ENCODE measurements at places on chromosomes 1 and 21.

- DNase-seq: no peak
Measured at GRCh38 chr1:21586222-21586621, 77.0 kb downstream of the ALPL start.

DNA sequence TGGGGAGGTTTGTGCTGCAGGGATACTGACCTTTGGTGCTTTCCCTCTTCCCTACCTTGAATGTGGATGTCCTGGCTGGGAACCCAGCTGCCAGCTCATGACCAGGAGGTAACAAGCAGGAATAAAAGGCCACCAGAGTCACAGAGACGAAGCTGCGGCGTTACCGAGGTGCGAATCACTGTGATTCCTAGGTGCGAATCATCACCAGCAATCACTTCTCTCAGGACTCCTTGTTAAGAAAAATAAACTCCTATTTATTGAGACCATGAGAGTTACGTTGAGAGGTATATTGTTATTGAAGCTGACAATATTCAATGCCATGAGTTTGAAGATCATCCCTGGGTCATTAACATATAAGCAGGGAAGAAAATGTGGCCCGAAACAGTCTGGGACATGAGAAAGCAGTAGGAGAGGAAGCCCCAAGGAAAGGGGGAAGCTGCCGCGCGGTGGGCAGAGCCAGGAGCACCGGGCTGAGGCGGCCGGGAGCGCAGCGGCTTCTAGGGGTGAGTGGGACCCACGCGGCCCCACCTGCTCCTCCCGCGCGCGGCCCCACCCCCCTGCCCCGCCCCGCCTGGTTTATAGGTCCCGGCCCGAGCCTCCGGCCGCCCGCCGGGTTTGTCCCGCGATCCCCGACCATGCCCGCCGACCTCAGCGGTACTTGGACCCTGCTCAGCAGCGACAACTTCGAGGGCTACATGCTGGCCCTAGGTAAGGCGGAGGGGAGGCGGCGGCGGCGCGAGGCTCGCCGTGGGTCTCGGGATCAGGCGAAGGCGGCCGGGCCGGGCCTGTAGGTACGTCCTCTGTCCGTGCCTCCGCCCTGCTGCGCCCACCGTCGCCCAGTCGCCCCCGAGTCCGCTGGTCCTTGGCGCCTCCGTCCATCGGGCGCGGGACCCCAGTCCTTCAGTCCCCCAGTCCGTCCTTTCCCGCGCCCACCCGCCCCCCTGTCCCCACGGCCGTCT, at the start of gene RBP7:
Gene RBP7 (plus strand): TSS at position 605 of the 959 bp plus-strand sequence. CDS start 31 bp downstream, at position 636.
- peak; percentile 36 for DNase-seq

DNA sequence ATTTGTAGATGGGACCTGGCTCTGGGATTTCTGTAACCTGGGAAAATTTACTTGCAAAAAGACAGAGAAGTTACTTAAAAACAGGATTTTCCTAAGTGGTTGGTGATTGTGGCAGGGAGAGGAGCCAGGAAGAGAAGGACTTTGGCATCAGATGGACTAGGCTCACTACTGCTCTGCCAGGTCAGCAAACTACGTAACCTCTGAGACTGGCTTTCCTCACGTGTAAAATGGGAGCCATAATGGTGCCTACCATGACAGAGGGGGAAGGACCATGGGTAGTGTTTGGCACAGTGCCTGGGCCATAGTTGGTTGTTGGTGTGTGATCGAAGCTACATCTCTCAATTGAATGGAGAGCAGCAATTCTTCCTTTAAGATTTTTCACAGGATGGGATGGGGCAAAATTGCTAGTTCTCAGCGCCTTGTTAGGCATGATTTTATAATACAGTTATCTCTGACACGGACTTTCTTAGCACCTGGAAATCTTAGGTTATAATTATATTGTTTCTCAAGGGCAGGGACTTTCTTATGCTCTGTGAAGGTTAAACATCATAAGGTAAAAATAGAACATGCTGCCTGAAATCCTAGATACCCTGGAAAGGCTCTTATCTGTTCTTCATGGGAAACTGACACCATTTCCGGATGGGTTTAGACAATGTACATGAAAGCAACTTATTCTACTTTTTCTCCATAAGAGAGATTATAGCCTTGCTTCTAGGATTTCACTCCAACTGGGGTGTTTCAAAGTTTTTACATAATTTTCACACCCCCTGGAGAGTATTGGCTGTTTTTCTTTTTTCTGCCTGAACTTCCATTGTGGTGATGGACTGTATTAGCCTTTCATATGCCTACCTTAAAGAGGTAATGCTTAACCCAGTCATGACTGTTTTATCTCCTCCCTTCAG, 10.9 kb downstream of the ROR1 start:
- DNase-seq: no peak

- no peak for DNase-seq
Measured at GRCh38 chr1:18166929-18167328, 59.3 kb downstream of the IGSF21 start.

- DNase-seq: peak; percentile 62
Measured at GRCh38 chr21:16794950-16795349, 717.9 kb upstream of the CXADR start.

DNA sequence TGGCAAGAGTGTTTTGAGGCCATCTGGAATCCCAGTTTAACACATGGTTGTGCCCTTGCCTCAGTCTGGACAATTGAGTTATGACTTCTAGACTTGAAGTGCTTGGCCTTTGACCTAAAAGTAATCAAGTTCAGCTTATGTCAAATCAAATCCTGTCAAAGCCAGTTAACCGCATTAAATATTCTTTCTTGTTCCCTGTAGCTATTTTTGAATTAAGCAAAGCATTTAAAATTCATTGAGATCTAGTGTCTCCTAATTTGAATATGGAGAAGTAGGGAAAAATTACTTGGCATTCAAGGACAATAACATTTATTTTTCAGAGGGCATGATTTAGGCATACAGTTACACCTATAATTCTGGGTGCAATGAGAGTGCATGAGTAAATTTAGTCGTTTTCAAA, 32.1 kb downstream of the MDM4 start:
- no peak for DNase-seq

- DNase-seq: no peak
Measured at GRCh38 chr1:18795002-18795689, 64.3 kb downstream of the TAS1R2 start.

DNA sequence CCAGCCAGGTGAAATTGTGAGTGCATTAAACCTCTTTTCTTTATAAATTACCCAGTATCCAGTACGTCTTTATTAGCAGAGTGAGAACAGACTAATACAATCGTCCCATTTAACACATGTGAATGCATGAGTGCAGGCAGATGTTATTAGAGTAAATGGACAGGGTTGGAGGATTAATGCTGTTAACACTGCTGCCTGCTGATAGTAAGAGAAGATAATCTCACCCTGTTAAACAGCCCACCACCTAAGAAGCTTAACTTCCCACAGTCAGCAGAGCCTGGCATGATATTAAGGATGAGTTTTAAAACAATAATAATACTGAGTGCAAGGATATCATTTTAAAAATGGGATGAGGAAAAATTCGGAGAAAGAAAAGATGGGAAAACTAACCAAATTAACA, 181.4 kb upstream of the LHX8 start:
- no peak for DNase-seq

GRCh38 chr1:204258213-204259115, 44.7 kb upstream of the GOLT1A start:
- peak; percentile 83 for DNase-seq

- DNase-seq: no peak
Measured at GRCh38 chr21:42651515-42652401, 1.7 kb upstream of the PDE9A start.

- peak; percentile 47 for DNase-seq
Measured at GRCh38 chr1:113534130-113534817, 144.0 kb downstream of the MAGI3 start.

All from GM03348 (cell line).